MCF 10A (cell line): ENCODE measurements at places on chromosomes 16 and 17.

DNA sequence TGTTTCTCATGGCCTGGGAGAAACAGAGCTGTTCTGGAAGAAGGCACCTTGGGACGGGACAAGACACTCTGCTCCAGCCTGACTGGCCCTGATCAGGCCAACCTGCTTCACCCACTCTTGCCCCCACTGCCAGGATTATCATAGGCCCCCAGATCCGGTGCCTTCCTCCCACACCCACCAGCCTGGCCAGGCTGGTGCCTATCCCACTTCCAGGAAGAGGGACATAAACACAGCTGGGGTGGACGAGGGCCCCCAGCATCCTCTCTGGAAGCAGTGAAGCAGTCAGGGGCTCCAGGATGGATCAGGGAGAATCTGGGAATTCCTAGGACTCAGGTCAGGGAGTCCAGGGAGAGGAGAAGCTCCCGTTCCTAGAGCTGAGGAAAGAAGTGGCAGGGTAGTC is 16.9 kb upstream of the ITGA3 start:
- H3K27ac ChIP-seq = no peak overlapping the region
- no peak for DNase-seq
- peaks cover 36% of the 10 kb centered on the region for H3K4me1 ChIP-seq
- no peak overlapping the region for H3K4me3 ChIP-seq
- no peaks in the 10 kb centered on the region for H3K36me3 ChIP-seq

DNA sequence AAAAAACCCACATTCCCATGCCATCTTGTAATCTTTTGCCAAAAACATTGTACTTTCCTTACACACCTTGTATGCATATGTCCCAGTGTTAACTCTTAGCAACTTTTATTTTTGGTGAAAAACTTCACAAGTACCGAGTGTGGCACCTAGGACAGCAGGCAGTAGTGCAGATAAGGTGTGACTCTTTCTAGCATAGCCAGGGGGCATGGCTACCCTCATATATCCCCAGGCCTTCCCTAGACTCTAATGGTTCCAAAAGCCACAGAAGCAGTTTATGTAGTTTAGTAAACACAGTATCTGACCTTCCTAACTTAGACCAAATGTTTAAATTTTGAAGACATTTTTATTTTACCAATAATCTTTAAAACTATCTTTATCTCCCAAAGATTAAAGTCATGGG is 20.5 kb upstream of the MILR1 start:
- DNase-seq = no peak
- H3K36me3 ChIP-seq = no peaks in the 10 kb centered on the region
- H3K27me3 ChIP-seq = no peaks in the 10 kb centered on the region
- H3K27ac ChIP-seq = no peak overlapping the region

GRCh38 chr16:31508706-31509195 is 560 bp upstream of the RUSF1 start:
- H3K27ac ChIP-seq = peak overlapping the region; percentile 98
- H3K36me3 ChIP-seq = peaks cover 7% of the 10 kb centered on the region
- H3K4me3 ChIP-seq = peak overlapping the region; percentile 88
- H3K4me1 ChIP-seq = peaks cover 22% of the 10 kb centered on the region

GRCh38 chr17:69643686-69644085 is 229.2 kb downstream of the MAP2K6 start:
- H3K27ac ChIP-seq = no peak overlapping the region
- H3K36me3 ChIP-seq = no peaks in the 10 kb centered on the region
- no peak for DNase-seq
- no peaks in the 10 kb centered on the region for H3K4me1 ChIP-seq
- H3K27me3 ChIP-seq = no peaks in the 10 kb centered on the region
- no peak overlapping the region for H3K4me3 ChIP-seq

GRCh38 chr17:236641-237405 is 55.4 kb upstream of the DOC2B start:
- no peaks in the 10 kb centered on the region for H3K4me1 ChIP-seq
- no peaks in the 10 kb centered on the region for H3K27me3 ChIP-seq

GRCh38 chr16:54939510-54940278 is 9.0 kb downstream of the IRX5 start:
- no peak for DNase-seq
- H3K36me3 ChIP-seq = peaks cover 49% of the 10 kb centered on the region
- H3K27me3 ChIP-seq = no peaks in the 10 kb centered on the region
- H3K4me3 ChIP-seq = no peak overlapping the region

DNA sequence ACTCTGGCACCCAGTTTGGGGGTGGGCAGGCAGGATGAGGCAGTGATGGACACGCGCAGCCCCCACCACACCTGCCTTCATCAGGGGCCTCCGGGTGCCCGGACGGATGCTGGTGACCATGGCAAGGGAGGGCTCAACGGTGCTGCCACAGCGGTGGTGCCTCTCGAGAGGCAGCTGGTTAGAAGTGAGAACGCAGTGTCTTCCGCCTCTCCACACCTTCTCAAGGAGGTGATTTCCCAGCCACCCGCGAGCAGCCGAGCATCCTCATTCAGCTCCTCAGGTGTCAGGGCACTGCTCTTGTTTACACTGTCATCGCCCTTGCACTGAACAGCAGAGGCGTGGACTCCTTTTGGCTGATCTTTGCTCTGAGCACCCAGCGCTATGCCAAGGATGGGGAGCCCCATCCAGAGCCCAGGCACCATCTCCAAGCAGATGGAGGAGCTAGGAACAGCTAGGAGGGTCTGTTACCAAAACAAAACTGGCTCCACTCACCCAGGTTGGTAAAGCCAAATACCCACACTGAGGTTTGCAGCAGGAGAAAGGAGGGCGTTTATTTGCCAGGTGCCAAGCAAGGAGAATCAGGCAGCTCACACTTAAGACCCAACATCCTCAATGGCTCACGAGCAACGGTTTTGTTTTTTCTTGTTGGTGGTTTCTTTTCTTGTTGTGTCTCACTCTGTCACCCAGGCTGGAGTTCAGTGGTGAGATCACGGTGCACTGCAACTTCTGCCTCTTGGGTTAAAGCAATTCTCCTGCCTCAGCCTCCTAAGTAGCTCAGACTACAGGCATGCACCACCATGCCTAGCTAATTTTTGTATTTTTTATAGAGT is 174.3 kb upstream of the TNRC6C start:
- H3K4me3 ChIP-seq = no peak overlapping the region
- peaks cover 55% of the 10 kb centered on the region for H3K27me3 ChIP-seq
- H3K4me1 ChIP-seq = no peaks in the 10 kb centered on the region
- H3K27ac ChIP-seq = no peak overlapping the region

DNA sequence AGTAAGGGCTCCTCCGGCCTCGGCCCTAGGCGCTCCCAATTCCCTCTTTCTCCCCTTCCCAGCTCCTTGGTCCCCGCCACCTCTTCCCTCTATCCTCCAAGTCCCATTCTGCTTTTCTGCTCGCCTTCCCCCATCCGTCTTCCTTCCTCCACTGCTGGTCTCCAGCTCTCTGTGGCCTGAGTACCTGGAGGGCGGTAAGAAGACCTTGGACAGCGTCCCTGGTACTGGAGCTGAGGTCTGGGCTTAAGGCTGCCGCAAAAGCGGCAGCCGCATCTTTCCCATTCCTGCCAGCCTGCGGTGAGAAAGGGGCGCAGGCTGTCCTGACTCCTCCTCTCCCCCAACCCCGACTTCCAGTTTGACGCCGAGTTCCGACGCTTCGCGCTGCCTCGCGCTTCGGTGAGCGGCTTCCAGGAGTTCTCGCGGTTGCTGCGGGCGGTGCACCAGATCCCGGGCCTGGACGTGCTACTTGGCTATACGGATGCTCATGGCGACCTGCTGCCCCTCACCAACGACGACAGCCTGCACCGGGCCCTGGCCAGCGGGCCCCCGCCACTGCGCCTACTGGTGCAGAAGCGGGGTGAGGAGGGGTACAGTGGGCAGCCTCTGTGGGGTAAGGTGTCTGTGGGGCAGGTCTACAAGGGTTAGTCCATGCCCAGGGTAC is 471 bp downstream of the PARD6A start:
- H3K4me3 ChIP-seq = peak overlapping the region; percentile 86
- peaks cover 6% of the 10 kb centered on the region for H3K4me1 ChIP-seq
- no peaks in the 10 kb centered on the region for H3K27me3 ChIP-seq
- peak overlapping the region; percentile 97 for H3K27ac ChIP-seq

DNA sequence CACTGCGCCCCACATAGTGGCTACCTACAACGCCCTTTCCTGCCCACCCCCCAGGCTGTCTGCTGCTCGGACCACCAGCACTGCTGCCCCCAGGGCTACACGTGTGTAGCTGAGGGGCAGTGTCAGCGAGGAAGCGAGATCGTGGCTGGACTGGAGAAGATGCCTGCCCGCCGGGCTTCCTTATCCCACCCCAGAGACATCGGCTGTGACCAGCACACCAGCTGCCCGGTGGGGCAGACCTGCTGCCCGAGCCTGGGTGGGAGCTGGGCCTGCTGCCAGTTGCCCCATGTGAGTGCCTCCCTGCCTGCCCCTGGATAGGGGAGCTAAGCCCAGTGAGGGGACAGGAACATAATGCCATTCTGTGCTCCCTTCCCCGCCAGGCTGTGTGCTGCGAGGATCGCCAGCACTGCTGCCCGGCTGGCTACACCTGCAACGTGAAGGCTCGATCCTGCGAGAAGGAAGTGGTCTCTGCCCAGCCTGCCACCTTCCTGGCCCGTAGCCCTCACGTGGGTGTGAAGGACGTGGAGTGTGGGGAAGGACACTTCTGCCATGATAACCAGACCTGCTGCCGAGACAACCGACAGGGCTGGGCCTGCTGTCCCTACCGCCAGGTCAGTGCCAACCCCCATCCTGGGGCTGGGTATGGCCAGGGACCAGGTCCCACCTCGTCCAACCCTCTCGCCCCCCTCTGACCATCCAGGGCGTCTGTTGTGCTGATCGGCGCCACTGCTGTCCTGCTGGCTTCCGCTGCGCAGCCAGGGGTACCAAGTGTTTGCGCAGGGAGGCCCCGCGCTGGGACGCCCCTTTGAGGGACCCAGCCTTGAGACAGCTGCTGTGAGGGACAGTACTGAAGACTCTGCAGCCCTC is 7.1 kb downstream of the GRN start:
- H3K36me3 ChIP-seq = peaks cover 20% of the 10 kb centered on the region
- no peak overlapping the region for H3K27ac ChIP-seq
- H3K27me3 ChIP-seq = no peaks in the 10 kb centered on the region

DNA sequence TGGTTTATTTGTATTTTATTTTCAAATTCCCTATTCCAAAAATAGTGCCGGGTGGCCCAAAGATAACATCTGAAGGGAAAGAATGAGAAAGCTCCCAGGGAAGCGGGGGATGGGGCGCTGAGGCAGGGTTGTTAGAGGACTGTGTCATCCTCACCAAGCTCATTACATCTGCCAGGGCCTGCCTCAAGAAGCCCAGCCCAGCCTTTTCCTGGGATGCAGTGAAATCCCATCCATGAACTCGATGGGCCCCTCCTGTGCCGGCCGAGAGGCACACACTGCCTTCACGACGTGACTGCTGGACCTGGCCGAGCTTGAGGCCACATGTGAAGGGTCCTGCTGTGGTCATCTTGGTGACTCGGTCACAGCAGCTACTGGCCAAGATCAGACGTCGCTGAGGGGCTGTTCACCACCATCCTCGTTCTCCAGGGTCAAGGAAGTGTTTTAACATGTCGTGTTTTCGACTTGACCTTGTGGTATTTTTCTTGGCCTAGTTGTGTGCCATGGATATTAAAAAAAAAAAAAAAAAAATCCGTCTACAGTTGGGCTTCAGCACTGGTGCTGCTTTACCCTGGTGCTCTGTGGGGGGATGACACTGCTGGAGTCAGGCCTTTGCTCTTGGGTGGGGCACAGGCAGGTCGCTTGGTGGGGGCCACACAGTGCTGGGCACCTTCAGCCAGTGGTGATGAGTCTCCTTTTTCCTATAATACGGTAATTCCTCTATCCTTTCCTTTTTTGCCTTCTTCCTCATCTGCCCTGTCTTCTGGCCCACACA is 4.9 kb downstream of the TIMM22 start:
- no peak overlapping the region for H3K4me3 ChIP-seq
- peak overlapping the region; percentile 19 for H3K27ac ChIP-seq
- peaks cover 57% of the 10 kb centered on the region for H3K36me3 ChIP-seq
- no peaks in the 10 kb centered on the region for H3K27me3 ChIP-seq

DNA sequence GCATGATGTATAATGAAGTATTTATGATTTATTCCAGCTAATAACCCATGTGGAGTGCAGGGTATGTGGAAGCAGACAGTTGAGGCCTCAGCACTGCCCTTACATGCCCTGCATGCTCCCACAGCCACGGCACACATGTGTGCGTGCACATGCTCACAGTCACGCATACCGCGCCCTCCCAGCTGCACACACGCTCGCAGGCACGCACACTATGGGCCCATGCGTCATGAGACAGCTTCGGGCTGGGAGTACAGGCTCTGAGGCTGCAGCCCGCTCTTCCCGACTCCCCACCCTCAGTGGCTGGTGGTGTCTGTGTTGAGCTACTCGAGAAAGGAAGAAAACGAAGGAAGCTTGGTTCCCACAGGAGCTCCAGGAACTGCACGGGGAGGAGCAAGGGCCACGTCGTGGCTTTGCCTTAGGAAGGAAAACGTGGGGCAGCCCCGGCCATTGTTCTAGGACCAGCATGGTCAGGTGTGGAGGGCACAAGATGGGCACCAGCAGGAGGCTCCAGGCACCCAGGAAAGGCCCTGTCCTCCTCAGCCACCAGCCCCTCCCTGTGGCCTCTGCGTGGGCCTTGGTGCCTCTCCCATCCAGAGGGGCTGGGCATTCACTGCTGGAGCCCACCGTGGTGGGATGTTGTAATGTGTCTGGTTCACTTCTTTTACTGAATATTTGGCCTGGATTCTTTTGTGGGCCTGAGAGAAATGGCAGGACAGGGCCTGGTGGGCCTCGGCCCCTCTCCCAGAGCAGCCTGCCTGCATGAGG is 27.5 kb upstream of the CDH15 start:
- no peak overlapping the region for H3K27ac ChIP-seq
- DNase-seq = no peak
- no peaks in the 10 kb centered on the region for H3K27me3 ChIP-seq
- H3K36me3 ChIP-seq = peaks cover 46% of the 10 kb centered on the region
- no peak overlapping the region for H3K4me3 ChIP-seq
- H3K4me1 ChIP-seq = no peaks in the 10 kb centered on the region

DNA sequence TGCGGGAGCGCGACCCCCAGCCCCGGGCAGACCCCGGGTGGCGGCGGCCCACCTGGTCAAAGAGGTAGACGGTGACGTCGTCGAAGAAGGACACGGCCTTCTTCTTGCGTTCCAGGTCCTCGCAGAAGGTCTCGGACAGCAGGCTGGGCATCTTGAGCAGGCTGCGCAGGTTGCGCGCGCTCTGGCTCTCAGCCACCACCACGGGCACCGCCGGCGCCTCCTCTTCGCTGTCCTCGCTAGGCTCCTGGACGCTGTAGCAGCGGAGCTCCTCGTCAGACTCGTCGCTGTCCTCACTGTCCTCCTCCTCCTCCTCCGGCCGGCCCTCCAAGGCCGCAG is 45.2 kb upstream of the PVALEF start:
- H3K4me3 ChIP-seq = peak overlapping the region; percentile 84
- peaks cover 7% of the 10 kb centered on the region for H3K4me1 ChIP-seq
- DNase-seq = peak; percentile 40
- H3K27ac ChIP-seq = peak overlapping the region; percentile 87
- H3K27me3 ChIP-seq = no peaks in the 10 kb centered on the region

GRCh38 chr17:4950075-4950745 is 709 bp upstream of the ENO3 start:
- H3K27ac ChIP-seq = peak overlapping the region; percentile 74
- DNase-seq = no peak
- peaks cover 29% of the 10 kb centered on the region for H3K4me1 ChIP-seq

- no peaks in the 10 kb centered on the region for H3K36me3 ChIP-seq
- no peak overlapping the region for H3K4me3 ChIP-seq
- H3K27ac ChIP-seq = no peak overlapping the region
- DNase-seq = no peak
- peaks cover 74% of the 10 kb centered on the region for H3K27me3 ChIP-seq
- no peaks in the 10 kb centered on the region for H3K4me1 ChIP-seq
Observed at GRCh38 chr16:86481607-86482006, 28.7 kb upstream of the FOXF1 start.
